NCI-H69 (cell line): ENCODE measurements at places on chromosomes 4 and X.
A peak's percentile ranks its signal among the peaks of the same experiment; 100 is the strongest.

GRCh38 chr4:81635739-81636138 is 164.0 kb upstream of the RASGEF1B start:
- peak; percentile 20 for DNase-seq

- peak; percentile 31 for DNase-seq
These were observed 25.0 kb downstream of the CCNQ start for GRCh38 chrX:153573984-153574383.

DNA sequence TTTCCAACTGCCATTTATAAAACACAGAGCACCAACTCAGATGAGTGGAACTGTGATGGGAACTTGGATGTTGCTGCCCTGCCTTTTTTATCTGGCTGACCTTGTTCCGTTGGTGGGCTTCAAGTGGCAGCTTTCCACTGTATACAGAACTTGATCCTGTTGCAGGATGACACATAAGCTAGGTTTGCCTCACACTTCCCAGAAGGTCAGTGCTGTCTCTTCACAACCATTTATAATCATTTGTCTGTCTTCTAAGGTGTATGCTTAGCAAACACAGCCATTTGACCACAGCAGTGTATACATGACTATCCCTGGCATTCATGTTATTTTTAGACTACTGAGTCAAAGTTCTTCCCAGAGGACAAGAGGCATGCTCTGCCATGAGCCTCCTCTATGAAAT is 20.3 kb downstream of the DGKK start:
- DNase-seq = no peak

DNA sequence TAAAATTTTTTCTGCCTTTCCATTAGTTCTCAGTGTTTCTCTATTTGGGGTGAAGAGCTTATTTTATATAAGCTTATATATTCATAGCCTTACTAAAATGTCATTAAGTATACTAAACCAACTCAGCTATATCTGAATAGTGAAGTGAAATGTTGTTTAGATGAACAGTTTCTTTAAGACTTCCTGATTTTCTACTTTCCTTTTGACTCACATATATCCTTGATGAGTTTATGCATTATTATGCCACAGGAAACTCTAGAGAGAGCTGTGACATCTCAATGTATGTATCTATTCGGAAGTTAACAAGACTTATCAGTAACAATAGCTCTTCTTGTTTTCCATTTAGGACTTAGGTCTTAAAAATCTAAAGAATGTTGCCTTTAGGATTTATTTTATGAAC is 1491.8 kb upstream of the IGFBP7 start:
- no peak for DNase-seq

GRCh38 chr4:165199722-165200121 is 7.6 kb upstream of the KLHL2 start:
- DNase-seq = no peak
